Upper lobe of left lung (tissue), 6 donors: ENCODE measurements at places on chromosomes 5 and 9. TPM values are rescaled to one million over a fixed set of nuclear protein-coding genes. Genes with fewer than 3 reads are reported as not detected.

Gene COL27A1
- 7.6 TPM for total RNA-seq

DNA sequence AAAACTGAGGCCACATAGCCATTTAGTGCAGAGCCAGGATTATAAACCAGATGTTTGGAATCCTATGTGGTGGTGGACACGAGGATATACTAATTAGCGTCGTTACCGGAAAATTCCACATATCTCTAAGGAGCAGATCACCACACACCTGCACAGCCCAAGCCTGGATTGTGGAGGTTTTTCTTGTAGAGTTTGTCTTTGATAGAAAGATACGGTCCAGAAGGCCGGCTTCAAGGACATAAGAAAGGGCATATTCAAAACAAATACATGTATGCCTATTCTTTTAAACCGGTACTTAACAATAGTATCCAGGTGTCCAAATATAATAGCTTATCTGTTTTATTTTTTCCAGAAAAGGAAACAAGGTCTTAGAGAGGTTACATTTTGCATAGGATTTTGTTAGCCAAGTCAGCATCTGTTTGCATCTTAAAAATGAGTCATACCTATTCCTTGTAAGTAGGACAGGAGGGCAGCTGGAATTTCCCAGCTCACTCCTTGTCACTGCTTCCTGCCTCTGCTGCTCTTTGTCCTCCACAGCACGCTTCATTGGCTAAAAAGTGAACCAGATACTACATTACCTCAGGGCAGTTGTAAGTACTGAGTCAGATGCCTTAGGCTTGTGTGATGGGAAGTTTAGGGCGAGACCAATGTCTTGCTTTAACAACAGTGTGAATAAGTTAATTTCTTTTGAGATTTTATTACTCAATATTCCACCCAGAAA is 3.6 kb downstream of the TMC1 start:
- peak; percentile 84 for DNase-seq

DNA sequence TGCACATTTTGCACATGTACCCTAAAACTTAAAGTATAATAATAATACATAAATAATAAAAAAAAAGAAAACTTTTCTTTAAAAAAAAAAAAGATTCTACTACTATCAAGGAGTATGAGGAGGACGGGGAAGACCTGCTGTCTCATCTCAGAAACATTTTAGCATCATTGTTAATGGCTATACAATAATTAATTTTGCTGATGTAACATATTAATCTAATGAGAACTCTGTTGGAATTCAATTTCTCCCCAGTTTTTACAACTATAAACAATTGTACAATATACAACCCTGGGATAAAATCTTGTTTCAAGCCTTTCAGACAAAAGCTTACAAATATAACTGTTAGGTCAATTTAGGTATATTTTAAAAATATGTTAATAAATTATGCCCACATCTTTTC is 139.0 kb upstream of the GRIN3A start:
- no peak for DNase-seq

Gene SLC25A51
- total RNA-seq = 29.2 TPM

Gene MIER3
- total RNA-seq = 13.0 TPM

GRCh38 chr5:174755106-174755505 is 30.7 kb downstream of the MSX2 start:
- no peak for DNase-seq

DNA sequence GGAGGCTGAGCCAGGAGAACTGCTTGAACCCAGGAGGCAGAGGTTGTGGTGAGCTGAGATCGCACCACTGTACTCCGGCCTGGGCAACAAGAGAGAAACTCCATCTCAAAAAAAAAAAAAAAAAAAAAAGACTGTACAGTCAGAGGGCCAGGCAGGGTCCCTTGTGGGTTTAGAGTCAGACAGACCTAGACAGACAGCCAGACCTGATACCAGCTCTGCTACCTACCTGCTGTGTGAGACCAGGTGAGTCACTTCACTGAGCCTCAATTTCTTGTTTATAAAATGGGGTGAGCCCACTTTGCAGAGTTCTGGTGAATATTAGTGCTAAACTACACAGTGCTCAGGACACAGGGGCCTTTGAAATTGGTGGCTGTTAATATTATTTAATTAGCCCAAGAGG is 19.7 kb downstream of the TRIM14 start:
- no peak for DNase-seq

Gene C9
- total RNA-seq = 0.31 TPM

Gene CENPK
- 4.4 TPM for total RNA-seq

Gene ALDH1A1
- total RNA-seq = 166 TPM

Gene CSF1R
- total RNA-seq = 88.1 TPM

Gene ANP32B
- total RNA-seq = 104 TPM

DNA sequence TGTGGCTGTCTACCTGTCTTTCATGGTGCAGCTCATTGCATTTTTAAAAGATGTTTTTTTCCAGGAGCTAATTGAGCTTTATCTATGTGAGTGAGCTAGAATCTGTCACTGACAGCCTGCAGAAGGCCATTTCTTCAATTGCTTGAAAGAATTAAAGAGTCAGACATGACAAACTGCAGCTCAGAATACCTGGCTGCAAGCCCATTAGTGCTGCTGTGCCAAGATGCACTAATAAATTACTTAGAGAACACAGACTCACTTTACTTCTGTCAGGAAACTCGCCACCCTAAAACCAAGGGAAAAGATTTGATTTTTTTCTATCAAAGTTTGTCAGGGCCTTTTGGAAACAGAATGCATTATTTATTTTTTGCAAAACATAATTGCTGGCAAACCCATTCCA is 368.3 kb downstream of the CAAP1 start:
- no peak for DNase-seq

Gene SERF1A
- 9.0 TPM for total RNA-seq

Gene CBY3
- total RNA-seq = 1.8 TPM

DNA sequence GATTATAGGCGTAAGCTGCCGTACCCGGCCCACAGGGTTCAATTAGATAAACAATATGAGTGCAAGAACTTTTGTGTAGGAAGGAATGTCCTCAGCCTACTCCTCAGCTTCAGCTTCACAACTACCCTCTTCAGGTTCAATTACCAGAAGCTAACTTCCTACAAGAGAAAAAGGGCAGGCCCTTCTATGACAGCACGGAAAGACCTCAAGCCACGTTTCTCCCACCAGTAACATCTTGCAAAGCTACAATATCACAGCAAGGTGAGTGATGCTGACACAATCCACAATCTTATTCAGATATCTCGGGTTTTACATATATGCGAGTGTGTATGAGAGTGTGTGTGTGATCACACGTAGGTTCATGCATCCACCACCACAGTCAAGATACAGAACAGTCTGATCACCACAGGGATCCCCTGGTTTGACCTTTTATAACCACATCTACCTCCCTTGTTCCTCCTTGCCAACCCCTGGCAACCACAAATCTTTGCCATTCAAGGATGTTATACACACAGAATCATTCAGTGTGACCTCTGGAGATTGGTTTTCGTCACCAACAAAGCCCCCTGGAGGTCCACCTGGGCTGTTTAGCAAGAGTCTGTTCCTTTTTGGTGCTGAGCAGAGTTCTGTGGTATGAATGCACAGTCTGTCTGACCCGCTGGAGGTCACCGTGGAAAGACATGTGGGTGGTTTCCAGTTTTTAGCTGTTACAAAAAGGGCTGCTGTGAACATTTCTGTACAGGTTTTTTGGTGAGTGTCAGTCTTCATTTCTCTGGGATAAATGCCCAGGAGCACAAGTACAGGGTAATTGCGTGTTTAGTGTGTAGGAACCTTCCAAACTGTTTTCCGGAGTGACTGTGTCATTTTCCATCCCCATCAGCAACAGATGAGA is 38.2 kb downstream of the IPPK start:
- no peak for DNase-seq

GRCh38 chr5:128538000-128538249 is at the start of gene FBN2:
TSS of gene FBN2 (minus strand) at chr5:128538245. CDS start at chr5:128537603, 642 bp downstream.
- no peak for DNase-seq

Gene DRD1
- 0.09 TPM for total RNA-seq

DNA sequence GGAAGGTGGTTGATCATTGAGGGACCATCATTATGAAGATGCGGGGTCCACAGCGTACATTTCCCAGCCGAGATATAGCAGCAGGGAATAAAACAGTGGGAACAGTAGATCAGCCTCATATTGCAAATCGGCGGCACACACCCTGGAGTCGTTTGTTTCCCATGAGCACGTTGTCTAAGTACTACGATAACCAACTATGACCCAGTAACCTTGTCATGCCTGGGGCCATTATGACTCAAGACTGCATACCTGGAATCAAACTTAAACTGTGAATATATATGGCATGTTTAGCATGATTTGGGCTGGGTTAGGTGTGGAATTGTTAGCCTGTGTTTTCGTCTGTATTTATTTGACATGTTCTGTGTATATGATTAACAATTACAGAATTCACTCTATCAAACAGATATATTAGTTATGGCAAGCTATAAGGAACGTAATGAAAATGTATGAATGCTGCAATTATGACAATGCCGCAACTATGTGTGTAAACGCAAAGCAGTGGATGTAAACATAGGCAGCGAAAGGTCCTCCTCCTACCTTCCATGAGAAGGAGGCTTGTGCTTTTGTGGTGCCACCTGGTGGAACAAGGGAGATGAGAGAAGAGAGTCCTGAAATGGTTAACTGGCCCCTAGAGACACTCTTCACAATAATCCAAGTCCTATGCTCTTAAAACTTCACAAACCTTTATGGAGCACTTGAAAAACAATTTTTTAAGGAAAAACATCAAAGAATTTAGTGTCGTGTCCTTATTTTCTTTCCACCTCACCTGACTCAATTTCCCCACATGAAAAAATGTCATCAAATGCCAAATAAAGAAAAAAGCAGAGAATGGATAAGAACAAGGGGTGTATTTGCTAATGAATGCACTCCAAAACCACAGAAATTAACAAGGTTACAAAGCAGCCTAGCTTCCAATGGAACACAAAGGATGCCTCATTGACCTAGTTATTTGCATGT is 47.1 kb downstream of the SEMA5A start:
- no peak for DNase-seq

Gene PHYHD1
- total RNA-seq = 61.3 TPM

GRCh38 chr9:121386442-121387175 is 16.6 kb upstream of the STOM start:
- DNase-seq = no peak

GRCh38 chr9:113568571-113569321 is 105.2 kb downstream of the RGS3 start:
- DNase-seq = peak; percentile 20

- DNase-seq = no peak
Measured at GRCh38 chr5:171226864-171227263, 82.2 kb upstream of the TLX3 start.

DNA sequence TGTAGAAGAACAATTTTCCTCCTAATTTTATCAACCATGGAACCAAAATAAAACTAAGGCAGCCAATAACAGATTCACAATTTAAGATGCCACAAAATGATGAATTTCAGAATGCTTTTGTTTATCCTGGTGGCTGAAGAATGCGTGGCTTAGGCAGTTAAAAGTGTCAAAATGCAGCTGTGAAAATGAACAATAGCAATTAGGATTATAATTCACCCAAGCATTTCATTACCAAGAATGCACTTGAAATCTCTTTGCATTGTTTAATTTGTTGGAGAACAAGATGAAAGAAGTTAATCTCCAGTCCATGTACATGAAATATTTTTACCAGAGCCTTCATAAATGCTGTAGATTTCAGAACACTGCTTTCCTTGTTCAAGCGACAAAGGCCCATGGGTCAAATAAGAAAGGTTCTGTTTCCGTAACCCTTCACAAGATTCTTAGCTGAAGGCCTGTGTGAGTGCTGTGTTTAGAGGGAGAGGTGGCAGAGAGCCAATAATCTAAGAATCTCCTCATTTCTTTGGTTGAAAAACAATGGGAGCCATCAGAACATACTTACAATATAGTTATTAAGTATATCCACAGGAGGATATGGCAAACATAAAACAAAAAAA is 39.3 kb downstream of the CLINT1 start:
- DNase-seq = no peak

Gene SPINK13
- not detected for total RNA-seq

DNA sequence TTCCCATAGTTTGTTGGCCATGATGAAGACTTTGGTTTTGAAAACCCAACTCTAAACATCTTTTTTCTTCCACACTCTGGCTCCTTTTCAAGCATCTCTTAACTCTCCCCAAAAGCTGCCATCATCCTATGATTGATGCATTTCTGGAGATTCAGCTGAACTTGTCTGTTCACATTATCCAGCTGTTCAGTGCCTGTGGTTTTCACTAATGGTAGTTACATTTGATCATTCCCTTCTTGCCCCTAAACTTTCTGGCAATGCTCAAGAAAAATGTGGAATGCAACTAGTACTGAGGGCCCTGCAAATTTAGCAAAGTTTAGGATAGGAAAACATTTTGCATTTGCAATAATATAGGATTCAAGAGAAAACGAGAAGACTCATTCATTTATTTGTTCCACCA is 267.5 kb downstream of the ENC1 start:
- DNase-seq = no peak

DNA sequence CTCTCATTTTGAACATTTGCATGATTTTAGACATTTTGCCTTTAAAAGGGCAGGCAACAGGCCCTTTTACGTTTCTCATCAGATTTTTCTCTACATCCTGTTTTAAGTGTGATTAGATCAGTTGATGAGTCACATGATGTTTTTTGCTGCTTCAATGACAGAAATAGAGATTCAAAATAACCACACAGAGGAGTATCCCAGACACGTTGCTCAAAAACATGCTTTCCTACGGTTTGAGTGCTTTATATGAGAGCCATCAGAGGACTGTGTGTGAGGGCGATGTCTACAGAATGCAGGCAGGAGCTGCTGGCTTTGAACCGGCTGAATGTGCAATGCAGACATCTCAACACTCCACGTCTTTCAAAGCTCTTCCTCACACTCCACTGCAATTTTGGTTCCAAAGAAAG is 42.1 kb downstream of the OTULIN start:
- no peak for DNase-seq

GRCh38 chr5:41452506-41452905 is 57.9 kb downstream of the PLCXD3 start:
- no peak for DNase-seq

DNA sequence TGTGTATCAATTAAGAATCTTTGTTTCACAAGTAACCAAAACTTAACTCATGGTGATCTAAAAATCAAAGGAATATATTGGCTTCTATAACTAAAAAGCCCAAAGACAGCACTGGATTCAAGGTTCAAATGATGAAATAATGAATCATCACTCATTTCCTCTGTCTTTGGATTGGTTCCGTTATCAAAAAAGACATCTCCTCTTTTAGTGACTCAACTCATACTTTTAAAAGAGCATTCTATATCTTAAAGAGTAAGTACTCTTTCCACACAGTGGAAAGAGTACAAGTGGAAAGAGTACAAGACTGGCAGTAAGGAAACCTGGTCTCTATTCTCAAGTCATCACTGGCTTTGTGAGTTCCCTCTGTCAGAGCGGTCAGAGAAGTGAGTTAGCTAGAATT is 141.4 kb upstream of the NMUR2 start:
- DNase-seq = no peak

Gene IL9
- not detected for total RNA-seq

DNA sequence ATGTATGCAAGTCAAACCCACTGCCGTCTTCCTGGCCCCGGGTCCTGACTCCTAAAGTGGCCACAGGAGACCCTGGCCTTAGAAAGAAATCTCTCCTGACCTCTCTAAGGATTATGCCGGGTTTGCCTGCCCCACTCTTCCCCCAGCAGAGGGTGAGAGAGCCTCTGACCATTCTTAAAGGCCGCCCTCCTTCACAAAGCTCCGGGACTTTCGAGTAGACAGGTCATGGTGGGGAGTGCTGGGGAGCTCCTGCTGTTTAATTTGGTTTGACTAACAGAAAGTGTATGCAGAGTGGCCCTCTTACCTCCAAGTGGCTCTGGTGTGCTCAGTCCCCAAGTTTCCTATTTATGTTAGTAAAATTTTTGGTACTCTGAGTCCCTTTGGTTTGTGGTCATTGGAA is 111.8 kb downstream of the LRRC70 start:
- no peak for DNase-seq
